Dermis microvascular lymphatic vessel endothelial cell (primary cell): ENCODE measurements at places on chromosomes 2 and 18. TPM values are rescaled to one million over a fixed set of nuclear protein-coding genes. Genes with fewer than 3 reads are reported as not detected.

SERPINB3 gene
- not detected in 2 replicates for total RNA-seq

SCYGR4 gene
- not detected in 2 replicates for total RNA-seq

KCNK3 gene
- not detected in 2 replicates for total RNA-seq

CFC1 gene
- total RNA-seq, result not detected in 2 replicates
